Stimulated activated CD4-positive, alpha-beta T cell treated with anti-CD3 and anti-CD28 coated beads, TNF-alpha, amount 100 ng/mL, for 48 hours (primary cell): ENCODE measurements at places on chromosomes 1 and 21.

DNA sequence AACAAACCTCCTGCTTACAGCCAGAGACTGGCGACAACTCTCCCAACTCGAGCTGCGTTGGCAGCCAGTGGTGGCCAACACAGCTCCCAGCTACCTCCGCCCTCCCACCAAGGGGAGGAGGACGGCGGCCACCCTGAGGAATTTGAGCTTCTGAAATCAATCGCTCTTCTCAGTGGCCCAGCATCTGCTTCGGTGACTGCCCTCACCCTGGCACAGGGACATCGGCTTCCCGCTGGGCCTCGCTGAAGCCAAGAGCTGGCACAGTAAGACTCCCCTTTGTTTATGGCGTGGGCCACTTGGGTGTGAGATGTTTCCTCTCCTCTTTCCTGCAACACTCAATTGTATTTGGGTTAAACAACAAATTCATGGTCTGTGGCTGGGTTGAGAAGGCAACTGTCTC, 136.2 kb downstream of the ZBTB18 start:
- DNase-seq, result no peak

DNA sequence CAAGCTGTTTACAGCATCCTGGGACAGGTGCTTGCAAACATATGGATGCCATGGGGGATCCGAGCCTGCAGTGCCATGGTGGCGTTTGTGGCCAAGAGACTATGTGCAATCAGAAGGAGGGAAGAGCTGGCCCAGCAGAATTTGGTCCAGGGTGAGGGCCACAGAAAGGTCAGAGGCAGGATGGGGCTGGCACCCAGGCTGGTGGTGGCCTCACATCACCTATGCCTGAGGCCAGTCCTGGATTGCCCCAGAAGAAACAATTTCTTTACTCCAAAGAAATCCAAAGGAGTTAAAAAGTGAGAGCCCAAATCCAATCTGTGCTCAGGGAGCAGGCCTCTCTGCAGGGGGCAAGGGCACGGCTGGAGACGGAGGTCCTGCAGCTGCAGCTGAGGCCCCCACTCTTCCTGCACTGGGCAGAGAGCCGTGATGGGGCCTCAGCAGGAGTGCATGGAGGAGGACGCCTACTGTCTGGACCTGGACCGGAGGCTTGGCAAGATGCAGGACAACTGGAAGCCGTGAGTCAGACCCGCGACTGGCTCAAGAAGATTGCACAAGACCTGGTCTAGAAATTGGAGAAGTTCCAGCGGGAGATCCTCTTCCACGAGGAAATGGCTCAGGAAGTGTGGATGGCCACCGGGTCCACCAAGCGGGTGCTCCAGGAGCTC, 163.5 kb downstream of the RYR2 start:
- no peak for DNase-seq

DNA sequence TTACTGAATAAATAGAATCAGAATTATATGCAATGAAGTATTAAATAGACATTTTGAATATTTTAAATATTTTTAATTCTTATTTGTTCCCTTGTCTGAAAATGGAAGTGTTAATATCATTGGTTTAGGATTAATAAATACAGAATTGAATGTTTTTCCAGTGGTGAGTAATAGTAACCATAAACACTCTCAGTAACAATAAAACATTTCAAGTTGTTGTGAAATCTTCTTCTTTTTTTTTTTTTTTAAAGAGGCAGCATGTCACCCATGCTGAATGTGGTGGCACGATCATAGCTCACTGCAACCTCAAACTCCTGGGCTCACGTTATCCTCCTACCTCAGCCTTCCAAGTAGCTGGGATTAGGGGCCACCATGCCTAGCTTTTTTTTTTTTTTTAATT, 86.2 kb upstream of the ZBTB18 start:
- no peak for DNase-seq

DNA sequence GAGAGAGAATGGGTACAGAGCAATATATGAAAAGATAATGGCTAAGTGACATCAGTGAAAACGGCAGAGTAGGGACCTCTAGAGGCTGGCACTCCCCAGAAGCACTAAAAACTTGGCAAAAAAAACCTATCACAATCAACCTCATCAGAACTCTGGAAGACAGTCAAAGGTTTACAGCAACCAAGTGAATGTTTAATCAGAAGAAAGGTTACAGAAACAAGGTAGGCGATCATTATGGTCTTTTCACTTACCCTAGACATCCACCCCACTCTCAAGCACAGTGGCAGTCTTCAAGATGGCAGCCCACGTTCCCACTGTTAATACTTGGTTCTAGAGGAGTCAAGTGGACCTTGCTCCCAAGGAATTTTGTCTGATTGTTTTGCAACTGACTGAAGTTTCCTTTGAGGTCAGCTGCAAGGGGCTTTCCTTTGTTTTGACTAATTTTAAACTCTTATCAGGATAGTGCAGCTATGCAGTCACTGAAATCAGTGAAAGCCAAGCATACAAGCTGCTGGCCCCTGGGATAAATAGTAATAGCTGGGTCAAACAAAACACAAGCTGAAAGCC, 7.2 kb downstream of the KIFAP3 start:
- DNase-seq, result no peak

DNA sequence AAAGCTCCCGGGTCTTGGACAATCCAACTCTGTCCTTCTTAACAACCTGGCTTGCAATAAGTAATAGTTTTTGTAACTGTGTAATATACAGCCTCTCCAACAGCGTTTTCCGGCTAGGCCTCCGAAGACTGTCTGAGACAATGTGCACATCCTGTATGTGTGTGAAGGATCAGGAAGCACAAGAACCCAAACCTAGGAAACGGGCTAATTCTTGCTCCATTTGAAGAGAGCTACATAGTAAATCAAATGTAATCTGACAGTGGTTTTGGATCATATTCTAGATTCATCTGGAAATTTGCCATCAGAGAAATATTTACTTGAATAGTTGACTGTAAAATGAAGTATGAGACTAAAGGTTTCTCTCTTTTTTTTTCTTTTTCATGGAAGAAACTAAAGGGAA, 1.2 kb downstream of the GPR52 start:
- DNase-seq, result no peak

- DNase-seq, result no peak
These were observed at the start of gene CDKN2C for GRCh38 chr1:50969611-50970508. TSS of gene CDKN2C (plus strand) at chr1:50970245. CDS start at chr1:50970369, 124 bp downstream.

- no peak for DNase-seq
These were observed 281.8 kb downstream of the VAV3 start for GRCh38 chr1:107683191-107683657.

DNA sequence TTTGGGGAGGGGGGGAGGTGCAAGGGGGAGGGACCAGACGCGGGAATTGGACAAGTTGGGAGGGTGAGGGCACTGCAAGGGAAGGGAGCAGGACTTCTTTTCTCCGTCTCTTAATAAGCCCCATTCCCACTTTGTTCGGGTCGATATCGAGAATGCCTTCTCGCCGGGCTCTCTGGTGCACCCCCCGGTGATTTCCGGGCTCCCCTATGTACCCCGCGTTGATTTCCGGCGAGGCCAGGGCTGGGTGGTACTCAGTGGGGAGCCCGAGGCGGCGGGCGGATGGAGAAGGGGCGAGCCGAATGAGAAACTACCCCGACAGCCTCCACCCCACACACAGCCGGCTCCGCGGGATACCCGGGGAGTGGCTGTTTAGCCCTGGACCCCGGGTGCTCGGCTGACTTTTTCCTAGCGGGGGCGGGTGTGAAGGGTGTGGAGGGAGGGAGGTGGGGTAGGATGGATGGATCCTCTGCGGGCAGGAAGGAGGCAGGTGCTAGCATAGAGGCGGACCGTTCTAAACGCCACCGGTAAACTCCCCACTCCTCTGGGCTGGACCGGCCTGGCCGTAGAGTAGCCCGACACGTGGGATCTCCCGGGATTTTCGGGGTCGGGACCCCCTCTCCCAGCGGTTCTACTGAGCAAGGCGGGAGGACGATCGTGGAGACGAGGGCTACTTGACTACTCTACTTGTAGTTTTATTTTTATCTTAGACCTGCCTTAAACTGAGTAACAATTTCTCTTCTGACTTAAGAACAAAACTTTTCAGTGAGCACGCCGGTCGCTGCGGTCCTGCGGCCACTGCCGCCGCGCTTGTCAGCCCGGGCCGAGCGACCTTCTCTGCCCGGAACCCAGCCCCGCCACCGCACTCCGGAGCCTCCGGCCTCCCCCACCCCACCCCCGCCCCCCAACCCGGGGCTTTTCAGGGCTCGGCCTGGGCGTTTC, 1.0 kb downstream of the RNF220 start:
- no peak for DNase-seq

DNA sequence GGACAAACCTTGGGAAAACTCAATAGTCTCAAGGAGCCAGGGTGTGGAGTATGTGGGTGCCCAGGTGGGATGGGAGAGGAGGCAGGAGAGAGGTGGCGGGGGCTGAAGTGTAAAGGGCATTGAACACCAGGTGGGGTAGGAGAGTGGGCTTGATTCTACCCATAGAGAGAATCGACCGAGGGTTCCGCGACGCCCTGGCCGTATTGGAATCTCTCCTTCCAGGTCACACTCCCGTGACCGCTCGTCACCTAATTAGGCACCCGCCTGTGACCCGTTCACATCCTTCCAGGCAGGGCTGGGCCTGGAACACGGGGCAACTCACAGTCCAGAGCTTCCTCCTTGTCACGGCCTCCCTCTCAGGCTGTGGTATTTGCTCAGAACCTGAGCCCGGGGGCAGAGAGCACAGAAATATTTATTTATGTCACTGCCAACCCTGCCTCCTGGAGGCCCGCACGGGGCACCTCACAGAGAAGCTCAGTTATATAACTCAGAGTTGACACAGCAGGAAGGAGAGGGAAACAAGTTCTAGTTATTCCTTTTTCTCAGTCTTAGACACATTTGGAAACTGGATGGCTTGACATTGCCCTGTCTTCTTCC, 12.0 kb downstream of the NCMAP start:
- no peak for DNase-seq

DNA sequence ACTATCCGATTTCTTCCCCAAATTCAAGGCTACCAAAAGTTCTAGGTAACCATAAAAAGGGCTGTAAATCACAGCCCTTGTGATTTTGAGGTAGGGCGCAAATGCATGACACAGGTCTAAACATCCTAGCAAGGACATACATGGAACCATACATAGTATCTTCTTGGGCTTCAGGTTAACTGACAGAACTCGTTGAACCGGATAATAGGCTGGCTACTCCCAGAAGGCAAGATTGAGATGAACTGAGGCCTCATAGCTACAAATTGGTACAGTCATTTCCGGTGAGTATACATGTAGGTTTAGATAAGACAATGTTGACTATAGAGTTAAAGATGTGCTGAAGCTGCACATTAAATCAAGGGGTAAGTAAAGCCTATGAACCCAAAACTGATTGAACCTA, 27.3 kb upstream of the TP53BP2 start:
- DNase-seq, result no peak

DNA sequence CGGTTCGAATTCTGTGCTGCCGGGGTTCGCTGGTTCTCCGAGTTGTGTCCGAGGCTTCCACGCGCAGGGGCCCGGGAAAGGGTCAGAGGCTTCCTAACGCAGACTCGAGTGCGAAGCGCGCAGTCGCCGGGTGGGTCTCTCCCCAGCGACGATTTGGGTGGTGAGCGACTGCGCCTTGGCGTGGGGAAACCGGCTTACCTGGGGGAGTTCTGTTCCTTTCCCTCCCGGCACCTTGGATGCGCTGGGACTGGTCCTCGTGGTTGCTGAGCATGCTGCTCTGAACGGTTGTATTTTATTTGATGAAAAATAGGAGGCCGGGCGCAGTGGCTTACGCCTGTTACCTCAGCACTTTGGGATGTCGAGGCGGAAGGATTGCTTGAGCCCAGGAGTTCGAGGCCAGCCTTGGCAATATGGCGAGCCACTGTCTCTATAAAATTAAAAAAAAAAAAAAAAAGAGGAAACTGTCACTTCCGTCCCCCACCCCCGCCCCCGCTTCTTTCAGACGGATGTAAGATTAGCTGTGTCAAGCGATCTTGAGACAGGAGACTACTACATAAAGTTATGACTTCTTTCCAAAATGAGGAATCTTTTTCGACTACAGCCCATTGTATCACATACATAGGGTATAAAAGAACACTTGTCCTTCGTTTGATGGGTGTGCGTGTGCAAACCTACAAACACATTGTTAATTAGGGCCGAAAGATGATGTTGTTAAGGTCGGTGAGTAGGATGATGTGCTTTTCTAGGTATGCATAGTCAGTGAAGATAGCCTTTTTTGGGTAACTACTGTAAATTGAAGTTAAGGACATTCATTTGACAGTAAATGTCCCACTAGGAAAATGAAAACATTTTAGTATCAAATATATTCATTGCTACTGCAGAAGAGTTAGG, at the start of gene CCDC18:
TSS of gene CCDC18 (plus strand) at position 2 of the 891 bp plus-strand sequence. CDS start 2,638 bp downstream, outside the sequence.
- DNase-seq, result no peak

DNA sequence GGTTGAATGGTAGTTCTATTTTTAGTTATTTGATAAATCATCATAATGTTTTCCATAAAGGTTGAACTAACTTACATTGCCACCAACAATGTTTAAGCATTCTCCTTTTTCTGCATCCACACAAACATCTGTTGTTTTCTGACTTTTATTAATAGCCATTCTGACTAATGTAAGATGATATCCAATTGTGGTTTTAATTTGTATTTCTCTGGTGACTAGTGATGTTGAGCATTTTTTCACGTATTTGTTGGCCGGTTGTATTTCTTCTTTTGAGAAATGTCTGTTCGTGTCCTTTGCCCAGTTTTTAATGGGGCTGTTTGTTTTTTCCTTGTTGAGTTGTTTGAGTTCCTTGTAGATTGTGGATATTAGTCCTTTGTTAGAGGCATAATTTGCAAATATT, 24.6 kb upstream of the SLC35F3 start:
- no peak for DNase-seq

GRCh38 chr1:2499260-2499659, 23.2 kb downstream of the PLCH2 start:
- DNase-seq, result no peak

- DNase-seq, result no peak
These were observed 88.8 kb downstream of the ST3GAL3 start for GRCh38 chr1:43796111-43796581.

DNA sequence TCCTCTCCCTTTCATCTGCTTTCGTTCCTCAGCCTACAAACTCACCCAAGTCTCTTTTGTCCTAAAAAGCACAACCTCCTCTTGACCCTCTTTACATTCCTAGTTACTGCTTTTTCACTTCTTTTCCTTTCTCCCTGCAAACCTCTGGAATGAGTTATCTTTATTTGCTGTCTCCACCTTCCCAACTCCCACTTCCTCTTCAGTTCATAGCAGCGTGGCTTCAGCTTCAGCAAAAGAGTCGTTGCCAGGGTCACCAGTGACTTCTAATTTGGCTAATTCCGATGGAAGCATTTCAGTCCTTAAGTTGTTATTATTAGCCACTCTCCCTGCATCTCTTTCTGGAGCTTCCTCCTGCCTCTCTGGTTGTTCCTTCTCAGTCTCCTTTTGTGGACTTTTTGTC, 6.2 kb upstream of the TMEM54 start:
- no peak for DNase-seq

GRCh38 chr1:30161953-30162352, 561.4 kb downstream of the MATN1 start:
- DNase-seq, result no peak

- no peak for DNase-seq
These were observed 31.1 kb upstream of the SRP9 start for GRCh38 chr1:225746361-225747179.

GRCh38 chr1:201028461-201028889, 5.0 kb upstream of the KIF21B start:
- no peak for DNase-seq
